ENCODE measurements at places on chromosomes 16 and 17.

GRCh38 chr16:86520317-86521210, 10.2 kb downstream of the FOXF1 start:
- no peak for DNase-seq

- no peak for DNase-seq
These were observed 9.9 kb upstream of the SPPL2C start for GRCh38 chr17:45834471-45835396.

DNA sequence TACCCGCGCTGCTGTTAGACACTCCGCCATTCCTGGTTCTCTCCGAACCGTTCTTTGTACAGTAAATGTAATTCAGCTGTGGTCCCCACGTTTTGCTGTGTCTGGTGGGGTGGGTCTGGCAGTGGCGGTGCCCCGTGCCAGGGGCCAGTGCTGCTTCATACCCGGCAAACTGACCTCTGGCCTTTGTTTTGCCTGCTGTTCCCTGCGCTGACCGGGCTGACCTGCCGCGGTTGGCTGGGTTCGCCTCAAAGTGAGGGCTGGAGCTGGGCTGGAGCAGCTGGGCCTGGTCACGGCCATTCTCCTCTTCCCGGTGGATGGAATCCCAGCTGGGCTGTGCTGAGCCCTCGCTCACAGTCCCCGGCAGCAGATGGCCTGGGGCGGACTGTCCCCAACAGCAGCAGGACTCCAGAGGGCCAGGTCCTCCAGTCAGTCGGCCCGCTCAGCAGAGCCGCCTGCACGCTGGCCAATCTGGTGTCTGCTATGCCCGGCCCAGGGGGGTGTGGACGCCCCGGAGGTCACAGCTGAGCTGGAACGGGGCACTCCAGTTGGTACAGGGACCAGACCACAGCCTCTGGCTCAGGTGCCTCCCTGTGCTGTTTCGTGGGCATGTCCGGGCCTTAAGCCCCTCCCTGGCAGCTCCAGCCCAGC, 1.5 kb upstream of the WFIKKN1 start:
- DNase-seq: no peak

DNA sequence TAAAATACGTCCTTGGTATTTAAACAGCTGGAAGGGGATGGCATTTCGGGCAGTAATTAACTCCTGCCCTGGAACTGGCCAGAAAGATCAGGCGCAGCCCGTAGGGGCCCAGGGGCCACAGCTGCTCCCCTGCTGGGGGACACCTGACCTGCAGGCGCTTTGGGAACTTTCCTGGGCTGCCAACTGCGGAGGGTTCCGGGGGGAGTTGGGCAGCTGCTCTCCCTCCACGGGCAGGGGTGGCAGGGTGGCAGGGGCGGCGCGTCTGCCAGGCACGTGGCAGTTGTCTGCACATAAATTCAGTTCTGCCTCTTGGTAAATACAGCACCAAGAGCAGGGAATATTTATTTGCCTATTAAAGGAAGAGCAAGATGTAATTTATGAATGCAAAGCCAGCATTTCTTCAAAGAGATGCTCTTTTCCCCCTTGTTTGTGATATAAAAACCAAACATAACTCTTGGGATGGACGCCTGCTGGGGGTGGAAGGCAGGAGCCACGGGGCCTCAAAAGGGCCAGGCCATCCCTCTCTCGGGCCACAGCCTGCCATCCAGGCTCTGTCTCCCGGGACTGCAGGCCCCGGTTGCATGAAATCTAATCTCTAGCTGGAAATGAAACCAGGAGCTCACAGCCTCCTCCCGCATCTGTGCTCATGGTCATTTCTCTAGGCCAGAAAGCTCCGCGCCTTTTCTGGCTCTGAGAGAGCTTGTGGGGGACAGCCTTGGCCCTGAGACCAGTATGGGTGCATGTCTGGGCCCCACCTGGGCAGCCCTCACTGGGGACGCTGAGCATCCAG, 29.9 kb upstream of the CHMP6 start:
- DNase-seq: no peak

- no peak for DNase-seq
These were observed 31.2 kb upstream of the ENPP7 start for GRCh38 chr17:79699386-79700036.

DNA sequence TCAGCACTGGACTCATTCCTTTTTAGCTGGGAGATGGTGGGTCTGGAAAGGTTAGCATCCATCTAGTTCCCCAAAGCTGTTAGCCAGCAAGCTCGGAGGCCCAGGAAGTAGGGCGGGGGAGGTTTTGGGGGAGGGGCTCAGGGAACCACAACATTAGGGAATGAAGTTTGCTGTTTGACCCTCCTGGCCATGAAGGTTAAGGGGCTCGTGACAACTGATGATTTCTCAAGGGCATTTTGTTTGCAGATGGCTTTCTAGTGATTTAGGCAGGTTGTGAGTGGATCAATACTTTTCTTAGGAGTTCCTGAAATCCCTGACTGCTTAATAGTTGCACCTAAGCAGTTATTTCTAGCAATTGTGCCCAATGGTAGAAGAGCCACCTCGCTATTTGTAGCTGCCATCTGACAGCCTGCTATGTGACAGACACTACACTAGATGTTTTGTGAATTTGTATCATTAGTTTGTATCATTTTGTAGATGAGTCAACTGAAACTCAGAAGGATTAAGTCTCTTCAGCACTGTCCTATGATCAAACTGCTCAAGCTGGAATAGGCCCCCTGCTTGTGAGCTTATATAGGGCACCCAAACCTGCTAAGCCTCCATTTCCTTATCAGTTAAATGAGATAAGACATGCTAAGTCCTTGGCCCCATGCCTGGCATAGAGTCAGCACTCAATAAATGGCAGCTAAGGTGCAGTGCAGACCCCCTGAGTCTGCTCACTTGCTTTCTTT, 146.4 kb downstream of the IRX3 start:
- no peak for DNase-seq

DNA sequence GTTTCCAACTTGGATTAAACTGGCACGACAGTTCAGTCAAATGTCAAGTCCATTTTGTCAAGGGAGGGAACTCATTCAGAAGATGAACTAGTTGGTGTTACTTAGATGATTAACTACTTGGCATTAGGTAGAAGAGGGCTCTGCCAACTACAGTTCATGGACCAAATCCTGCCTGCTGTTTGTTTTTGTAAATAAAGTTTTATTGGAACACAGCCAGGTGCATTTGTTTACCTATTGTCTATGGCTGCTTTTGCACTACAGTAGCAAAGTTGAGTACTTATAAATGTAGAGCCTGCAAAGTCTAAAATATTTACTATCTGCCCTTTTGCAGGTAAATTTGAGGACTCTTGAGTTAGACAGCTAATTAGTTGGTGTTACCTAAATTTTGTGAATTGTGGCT, 410.0 kb downstream of the MAF start:
- DNase-seq: no peak

DNA sequence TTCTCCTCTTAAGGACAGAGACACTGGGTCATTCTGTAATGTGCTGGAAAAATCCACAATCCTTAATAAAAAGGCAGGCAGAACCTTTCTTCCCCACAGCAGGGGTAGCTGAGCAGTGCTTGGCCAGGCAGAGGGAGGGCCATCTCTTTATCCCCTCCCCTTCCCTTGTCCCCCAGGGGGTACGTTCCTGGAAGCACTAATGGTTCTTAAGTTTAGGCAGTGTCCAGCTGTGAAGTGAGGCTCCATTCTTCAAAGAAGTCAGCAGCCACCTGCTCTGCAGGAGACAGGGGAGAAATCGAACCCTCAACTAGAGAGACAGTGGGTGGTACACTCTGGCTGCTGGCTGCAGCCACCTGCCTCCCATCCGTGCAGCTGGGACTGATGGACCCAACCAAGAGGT, 533.9 kb upstream of the CDH11 start:
- DNase-seq: no peak

- DNase-seq: no peak
These were observed 18.6 kb downstream of the KCTD2 start for GRCh38 chr17:75065562-75066151.

DNA sequence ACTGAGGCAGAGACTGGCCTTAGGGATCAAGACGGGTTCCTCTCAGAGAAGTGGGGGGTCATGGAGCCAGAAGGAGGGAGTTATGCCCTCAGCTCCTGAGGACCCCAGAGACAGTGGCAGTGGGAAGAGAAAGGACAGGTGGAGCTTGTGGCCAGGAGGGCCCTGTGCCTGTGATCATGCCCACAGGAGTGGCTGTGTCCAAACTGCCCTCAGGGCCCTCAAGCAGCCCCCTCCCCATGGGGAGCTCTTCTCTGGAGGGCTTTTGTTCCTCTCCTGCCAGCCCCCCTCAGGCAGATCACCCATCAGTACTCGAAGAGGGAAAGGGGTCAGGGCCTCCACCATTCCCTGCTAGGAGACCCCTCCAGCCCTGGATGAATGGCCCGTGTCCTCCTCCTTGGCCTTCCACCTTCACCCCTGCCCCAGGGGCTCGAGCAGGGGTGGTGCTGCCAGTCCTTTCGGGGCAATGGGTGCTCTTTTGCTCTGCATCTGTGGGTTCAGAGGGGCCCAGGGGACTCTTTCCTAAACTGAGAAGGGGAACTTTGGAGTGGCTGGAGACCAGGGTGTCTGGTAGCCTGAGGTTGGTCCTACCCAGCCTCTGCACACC, 52.7 kb downstream of the BEAN1 start:
- DNase-seq: no peak

DNA sequence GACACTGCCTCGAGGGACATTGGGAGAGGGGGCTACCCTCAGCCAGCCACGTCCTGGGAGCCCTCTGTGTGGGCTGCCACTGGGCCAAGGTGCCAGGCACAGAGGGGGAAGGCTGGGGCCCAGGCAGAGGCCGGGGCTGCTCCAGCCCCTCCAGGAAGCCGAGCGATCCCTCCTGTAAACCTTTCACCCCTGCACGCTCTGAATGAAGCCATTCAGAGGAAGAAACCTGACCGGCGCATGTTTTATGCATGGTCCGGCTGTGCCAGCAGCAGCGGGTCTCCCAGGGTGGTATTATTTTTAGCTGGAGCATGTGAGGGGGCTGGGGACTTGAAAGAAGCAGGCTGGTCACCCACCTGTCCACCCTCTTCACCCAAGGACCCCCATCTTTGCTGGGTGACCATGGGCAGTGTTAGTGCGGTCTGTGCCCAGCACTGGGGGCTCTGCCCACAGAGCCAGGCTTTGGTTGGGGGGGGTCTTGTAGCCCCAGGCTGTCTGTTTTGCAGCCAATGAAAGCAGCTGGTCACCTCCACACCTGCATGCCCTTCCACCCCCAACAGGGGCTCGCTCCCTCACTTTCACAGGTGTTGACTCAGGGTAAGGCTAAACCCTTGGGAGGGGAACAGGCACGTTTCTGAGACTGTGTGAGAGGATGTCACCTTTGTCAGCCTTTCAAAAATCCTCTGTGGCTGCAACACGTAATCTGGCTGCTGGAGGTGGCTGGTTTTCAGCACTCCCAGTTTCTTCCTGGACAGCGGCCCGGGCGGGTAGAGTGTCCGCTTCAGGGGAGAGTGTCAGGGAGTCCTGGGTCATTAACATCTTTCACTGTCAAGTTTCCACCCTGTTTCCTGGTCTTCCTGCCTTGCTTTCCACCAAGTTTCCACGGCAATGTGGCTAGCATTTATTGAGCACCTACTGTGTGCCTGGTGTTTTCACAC, 77.1 kb upstream of the BRD7 start:
- no peak for DNase-seq

DNA sequence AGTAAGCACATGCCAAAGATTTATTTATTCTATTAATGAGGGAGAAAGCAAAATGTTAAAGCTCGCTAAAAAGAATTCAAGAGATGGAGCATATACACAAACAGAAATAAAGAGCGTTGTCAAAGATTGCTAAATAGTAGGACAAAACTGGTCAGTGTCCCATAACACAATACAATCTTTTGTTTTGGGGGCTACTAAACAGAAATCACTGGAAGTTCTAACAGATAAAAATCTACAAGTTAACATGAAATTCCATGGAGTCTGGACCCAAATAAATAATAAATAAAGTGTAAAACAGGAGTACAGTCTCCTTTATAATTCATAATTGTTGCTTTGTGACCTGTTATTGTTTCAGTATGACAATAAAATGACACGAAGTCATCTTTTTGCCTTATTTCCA, 115.2 kb upstream of the CNTNAP4 start:
- no peak for DNase-seq

GRCh38 chr16:73163238-73163815, 115.4 kb upstream of the ZFHX3 start:
- DNase-seq: no peak

GRCh38 chr16:73154063-73154870, 106.3 kb upstream of the ZFHX3 start:
- DNase-seq: no peak

GRCh38 chr16:51150165-51150887, 744 bp downstream of the SALL1 start:
- no peak for DNase-seq

GRCh38 chr17:79017546-79018369, 6.2 kb upstream of the C1QTNF1 start:
- DNase-seq: no peak

- DNase-seq: no peak
These were observed 15.9 kb downstream of the SDR42E2 start for GRCh38 chr16:22177968-22178930.

- DNase-seq: no peak
These were observed 10.9 kb upstream of the ZFHX3 start for GRCh38 chr16:73058616-73059409.

DNA sequence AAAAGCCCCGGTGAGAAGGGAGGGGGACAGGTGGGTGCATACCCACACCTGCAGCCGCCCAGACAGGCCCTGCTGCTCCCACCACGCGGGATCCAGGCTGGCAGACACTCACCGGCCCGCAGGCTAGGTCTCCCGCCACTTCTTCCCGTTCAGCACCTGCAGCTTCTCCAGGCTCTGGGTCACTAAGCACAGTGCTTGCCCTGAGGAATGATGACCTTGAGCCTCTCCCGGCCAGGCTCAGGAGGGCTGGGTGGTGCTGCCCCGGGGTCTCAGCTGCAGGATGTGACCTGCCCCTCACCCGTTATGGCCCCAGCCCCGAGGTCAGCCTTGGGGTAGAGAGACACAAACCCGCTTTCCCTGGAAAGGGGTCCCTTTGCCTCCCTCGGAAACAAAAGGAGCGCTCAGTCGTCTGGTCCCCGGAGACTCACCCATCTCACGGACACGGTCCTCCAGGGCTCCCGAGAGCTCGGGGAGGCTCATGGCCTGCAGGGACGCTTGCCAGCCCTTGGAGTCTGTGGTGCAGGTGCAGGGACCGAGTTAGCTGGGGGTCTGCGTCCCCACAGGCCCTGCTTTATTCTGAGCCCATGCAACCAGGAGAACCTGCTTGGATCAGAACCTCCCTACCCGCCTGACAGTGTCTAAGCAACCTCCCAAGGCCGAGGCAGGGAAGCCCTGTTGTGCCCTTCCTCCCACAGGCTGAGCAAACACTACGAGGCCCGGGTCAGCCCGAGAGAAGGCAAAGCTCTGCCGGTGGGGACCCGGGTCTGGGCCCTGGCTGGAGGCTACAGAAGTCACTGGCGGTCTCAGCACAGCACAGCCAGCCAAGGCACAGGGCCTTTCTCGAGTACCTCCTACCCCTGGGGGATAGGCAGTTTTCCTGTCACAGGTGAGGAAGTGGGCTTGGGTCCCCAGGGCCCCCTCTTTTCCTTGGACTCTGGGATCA, 3.8 kb downstream of the NUDT16L1 start:
- no peak for DNase-seq

GRCh38 chr17:19714542-19715411, 1.6 kb downstream of the SLC47A2 start:
- no peak for DNase-seq
